ENCODE measurements at places on chromosomes 12 and 14.

- DNase-seq: no peak
Observed at GRCh38 chr12:78584695-78585094, 279.9 kb upstream of the SYT1 start.

- DNase-seq: no peak
Observed at GRCh38 chr12:13198876-13199275, 2.4 kb downstream of the EMP1 start.

DNA sequence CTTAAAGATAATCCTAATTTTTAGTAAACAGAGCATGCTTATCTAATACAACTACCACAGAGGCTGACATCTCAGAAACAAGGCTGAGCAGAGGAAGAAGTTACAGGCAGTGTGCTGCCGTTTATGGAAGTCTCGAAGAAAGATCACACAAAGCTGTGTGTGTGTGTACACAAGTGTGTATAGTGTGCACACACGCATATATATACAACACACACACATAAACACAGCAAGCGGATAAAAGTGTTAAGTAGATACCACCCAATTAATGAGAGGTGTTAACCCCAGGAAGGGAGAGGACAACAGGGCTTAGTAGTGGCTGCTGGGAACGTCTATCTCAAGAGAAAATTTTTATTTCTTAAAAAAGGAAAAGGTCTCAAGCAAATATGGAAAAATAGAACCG is 15.3 kb downstream of the CCDC88C start:
- no peak for DNase-seq

DNA sequence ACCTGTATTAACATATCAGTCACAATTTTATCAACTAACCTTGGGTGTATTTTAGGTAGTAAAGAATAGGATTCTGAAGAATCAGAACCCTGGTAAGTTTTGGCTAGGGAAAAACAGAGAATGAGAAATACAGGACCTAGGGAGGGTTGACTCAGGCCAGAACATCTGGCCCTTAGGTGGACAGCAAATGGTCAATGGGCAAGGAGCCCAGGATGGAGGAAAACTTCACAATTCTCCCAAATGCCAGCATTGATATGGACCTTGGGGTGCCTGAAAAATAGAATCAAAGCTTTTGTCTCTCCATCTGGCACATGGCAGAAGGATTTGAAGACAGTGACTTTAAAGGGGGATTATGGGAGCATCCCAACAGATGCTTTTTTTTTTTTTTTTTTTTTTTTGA is 32.7 kb upstream of the PRPF39 start:
- no peak for DNase-seq

DNA sequence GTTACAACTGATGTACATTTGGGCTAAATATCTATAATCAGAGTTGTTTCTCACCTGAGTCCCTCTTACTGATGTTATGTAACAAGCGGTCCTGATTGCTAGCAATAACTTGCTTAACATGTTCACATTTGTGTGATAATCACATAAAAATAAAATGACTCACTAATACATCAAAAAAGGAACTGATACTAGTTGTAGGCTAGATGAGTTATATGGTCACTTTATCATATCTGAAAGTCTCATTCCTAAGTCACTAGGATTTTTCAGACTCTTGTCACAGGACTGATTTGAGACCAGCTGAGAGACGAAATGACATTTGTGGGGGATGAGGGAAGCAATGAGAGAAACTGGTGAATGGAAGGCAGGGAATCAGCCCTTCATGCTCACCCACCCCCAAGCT is 34.3 kb downstream of the NKX2-1 start:
- DNase-seq: no peak

GRCh38 chr14:96176811-96177211 is 27.8 kb upstream of the BDKRB2 start:
- no peak for DNase-seq

DNA sequence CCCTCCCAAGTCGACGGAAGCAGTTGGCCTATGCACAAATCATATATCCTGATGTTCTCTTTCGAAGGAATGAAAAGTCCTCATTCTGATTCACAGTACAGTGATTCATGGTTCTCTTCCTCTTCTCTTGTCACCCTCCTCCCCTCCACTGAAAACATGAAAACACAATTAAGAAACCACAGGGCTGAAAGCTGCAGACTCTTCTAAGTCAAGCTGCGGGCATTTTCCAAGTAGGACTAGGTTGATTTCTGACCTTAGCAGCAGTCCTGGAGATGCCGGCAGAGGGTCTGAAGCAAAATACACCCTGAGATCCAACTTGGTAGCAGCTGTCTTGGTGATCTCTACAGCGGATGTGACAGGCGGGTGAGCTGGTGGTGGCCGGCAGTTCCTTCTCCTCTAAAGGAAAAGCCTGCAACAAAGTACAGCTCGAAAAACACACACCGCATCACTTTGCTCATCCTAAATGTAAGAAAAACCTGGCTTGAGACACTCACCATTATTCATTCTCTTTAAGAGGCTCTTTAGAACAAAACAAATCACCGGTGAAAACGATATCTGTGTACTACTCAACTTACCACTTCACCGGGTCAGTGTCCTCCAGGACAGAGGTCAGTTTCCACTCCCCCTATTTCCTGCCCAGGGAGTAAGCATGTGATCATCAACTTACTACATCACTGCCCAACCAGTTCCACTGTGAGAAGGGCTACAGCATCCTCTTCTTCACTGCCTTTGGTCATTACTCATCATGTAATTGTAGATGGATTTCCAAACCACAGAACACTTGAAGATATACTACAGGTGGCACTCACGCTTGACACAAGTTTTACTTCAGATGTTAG is 6.0 kb downstream of the TMCC3 start:
- no peak for DNase-seq

GRCh38 chr12:85568395-85569103 is 267.7 kb downstream of the RASSF9 start:
- DNase-seq: no peak
